Hindlimb muscle (tissue), 1 donor: ENCODE measurements at places on chromosomes 6 and 20. TPM values are rescaled to one million over a fixed set of nuclear protein-coding genes. Genes with fewer than 3 reads are reported as not detected.

- DNase-seq, result no peak
Observed at GRCh38 chr6:166939894-166940293, 16.5 kb downstream of the RNASET2 start.

GRCh38 chr6:53361549-53362031, 12.8 kb upstream of the ELOVL5 start:
- DNase-seq, result no peak

DNA sequence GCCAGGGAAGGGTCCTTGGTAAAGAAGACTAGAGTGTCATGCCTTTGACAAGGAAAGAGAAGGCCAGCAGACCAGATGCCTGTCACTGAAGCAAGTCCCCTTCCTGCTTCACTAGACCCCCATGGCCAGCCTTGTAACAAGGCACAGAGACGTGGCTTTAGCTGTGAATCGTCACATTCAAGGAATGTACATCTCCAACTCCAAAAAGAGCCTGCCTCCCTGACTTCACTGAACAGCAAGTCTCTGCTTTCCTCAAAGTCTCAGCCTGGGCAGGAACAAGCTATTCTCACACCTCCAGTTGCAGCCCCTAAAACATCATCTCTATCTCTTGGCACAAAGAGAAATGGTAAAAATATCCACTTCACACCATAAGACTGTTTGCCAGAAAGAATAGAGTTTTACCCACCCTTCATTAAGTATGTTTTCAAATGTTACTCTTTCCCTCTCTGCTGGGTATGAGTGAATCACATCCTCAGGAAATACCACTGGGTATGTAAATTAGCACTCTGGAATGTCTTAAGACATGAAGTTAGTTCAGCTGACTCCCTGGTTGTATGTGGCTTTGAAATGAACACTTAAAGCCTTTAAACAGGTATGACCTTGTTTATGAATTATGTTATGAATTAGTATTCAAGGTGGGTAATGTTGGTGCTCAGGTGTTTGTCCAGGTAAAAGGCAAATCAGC, 46.4 kb upstream of the NT5E start:
- no peak for DNase-seq

DNA sequence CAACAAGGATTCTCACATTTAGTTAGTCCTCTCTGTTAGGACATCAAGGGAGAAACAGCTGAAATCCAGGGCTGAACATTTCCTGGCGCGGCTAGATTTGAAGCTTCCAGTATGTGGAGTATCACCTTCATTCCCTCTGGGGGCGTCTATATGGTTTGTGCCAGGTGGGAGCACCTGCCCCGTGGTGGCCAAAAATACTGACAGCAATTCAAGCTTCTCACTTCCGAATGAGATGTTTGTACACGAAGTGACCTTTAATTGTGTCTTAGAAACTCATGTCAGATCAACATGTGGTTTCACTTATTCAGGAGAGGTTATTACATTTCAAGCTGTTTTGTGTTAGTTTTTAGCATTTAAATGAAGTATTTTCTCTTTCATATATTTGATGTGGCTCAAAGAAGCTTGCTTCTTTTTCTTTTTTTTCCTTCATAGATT, 67.3 kb upstream of the ZNF217 start:
- DNase-seq, result no peak

DNA sequence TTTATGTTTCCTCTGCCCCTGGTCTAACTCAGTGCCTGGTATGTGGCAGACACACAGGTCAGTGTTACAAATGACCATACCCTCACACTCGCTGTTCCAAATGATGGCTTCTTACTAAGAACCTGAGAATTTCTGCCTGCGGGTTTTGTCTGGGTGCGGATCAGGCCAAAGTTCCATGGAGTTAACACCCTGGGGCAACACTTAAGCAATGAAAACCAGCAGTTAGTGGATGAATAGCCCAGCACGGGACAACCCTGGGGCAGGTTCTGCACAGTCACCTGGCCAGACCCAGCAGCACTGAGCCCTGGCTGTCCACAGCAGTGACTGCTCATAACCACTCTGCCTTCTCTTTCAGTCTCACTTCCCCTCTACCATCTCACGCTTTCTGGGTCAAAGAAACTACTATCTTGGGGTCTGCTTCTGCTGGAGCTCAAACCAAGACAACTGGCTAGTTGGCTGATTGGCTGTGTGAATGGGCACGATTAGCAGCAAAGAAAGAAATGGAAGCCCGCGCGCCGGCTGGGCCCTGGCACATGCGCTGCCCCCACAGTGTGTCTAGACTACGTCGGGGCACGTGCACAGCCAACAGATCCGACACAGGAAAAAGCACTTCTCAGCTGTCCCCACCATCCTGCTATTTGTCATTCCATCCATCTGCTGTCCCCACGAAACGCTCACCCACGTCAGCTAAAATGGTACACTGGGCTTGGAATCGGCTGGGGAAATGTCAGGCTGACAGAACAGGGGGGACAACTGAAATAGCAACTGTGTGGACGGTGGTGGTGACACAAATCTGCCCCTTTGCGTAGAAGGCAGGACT, 36.6 kb downstream of the MGME1 start:
- DNase-seq, result no peak

- no peak for DNase-seq
Observed at GRCh38 chr6:111069382-111070104, 17.8 kb upstream of the SLC16A10 start.

DNA sequence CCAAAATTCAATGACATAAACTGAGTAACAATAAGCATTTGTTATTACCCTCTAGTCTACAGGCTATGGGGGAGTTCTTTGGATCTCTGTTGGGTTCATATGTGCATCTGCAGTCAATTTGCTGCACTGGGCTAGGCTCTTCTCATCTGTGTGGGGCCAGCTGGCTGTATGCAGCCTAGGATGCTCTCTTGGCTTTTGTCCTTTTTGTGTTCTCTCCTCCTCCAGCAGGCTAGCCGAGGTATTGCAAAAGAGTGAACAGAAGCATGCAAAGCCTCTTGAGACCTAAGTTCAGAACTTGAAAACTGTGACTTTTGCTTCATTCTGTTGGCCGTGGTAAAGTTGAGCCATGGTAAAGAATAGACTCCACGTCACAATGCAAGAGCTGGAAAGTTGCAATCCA, 62.8 kb upstream of the FOXO3 start:
- peak; percentile 11 for DNase-seq

DNA sequence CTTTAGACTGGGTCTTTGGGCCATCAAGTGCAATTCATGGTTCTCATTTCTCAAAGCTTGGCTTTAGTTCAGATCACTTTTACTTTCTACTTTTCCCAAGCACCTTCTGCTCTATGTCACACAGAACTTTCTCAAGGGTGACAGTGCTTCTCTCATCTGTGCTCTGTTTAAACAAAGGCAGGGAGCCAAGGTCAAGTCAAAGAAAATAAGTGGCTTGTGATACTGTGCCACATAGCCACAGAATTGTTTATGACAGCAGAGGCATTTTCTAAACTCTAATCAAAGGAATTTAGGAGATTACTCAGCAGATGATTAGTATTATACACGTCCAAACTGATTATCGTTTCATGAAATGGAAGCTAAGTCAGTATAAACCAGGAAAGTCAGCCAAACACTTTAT, 348.0 kb downstream of the HDGFL1 start:
- DNase-seq, result no peak

GRCh38 chr20:9989066-9989724, 45.6 kb upstream of the ANKEF1 start:
- DNase-seq, result peak; percentile 28

GRCh38 chr6:47057830-47058540, 15.9 kb upstream of the ADGRF1 start:
- no peak for DNase-seq

- peak; percentile 54 for DNase-seq
Observed at GRCh38 chr20:32189691-32190615, 17.6 kb downstream of the PLAGL2 start.

GRCh38 chr6:10098756-10099528, 315.9 kb downstream of the TFAP2A start:
- no peak for DNase-seq

Gene SDHAF4
- polyA plus RNA-seq, result 15.7 TPM

Gene HCRTR2
- polyA plus RNA-seq, result not detected

GRCh38 chr6:22848121-22848520, 278.8 kb downstream of the HDGFL1 start:
- no peak for DNase-seq

- DNase-seq, result no peak
Observed at GRCh38 chr20:45907219-45907948, 4.6 kb downstream of the PLTP start.

DNA sequence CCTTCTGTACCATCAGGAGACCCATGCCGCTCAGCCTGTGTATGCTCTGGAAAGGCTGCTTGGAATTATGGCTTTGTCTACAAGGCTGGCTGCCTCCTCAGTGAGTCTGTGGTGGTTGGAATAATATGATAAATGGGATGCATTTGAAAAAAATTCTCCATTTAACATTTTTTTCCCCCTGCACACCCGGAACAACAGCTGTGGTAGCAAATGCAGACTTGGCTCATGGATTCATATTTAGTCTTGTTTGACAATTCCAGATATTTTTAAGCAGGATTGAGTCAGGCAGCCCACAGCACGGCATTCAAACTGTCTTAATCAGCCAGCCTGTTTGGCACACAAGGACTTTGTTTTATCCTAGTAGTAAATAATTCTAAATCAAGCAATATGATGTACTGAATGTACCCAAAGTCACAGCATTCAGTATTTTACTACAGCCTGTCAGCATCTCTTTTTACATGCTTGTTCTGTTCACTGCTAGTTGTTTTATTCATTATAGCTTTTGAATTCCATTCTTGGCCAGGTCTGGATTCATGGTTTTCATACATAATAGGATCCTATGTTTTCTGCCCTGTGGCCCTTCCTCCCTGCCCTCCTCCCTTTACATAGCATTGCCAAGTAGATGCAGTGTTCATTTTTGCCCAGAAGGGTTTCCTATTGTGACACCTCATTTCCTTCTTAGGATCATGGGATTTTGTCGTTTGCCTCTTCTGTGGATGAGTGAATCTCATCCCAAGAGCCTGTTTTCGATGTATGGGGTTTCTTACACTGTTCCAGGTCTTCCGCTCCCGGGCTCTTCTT, 68.1 kb downstream of the LRRC1 start:
- DNase-seq, result peak; percentile 56

Gene FOXP4
- 20.8 TPM for polyA plus RNA-seq
